ENCODE measurements at places on chromosomes 7 and 10.

- no peak for DNase-seq
Observed at GRCh38 chr10:3398825-3399646, 226.5 kb upstream of the PITRM1 start.

- DNase-seq, result no peak
Observed at GRCh38 chr10:121131014-121131413, 279.9 kb downstream of the WDR11 start.

GRCh38 chr7:82393840-82394220, 49.7 kb downstream of the CACNA2D1 start:
- DNase-seq, result no peak

- DNase-seq, result no peak
Observed at GRCh38 chr10:44416936-44417335, 32.0 kb upstream of the CXCL12 start.

- DNase-seq, result no peak
Observed at GRCh38 chr10:5887641-5888040, 2.1 kb downstream of the ANKRD16 start.

DNA sequence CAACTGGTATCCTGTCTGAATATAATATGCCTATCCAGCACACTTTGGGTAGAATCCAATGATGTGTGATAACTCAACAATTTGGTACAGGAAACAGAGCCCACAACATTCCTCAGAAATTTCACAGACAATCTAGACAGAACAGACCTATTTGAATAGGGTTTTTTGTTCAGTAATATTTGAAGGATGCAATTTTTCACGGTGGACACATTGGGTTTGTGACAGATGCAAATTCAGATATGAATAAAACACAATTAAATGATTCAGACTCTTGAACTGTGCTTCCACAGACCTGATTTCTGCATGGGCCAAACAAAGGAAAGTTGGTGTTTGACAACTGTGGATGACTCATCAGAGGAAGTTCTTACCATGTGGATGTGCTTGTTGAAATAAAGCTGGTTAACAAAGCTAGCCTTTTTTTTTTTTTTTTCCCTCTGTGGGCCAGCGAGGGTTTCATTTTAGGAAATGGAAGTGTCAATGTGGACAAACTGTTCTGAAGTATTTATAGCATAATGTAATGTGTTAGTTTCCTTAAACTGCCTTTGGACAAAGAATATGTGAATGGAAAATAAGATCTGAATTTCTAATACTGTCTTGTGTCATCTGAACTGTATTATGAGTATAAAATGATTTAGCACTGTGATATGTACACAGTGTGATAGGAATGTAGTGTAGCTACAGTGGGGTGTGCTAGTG, 43.2 kb upstream of the FAM133B start:
- DNase-seq, result peak; percentile 53

GRCh38 chr10:51620131-51620530, 79.3 kb downstream of the CSTF2T start:
- no peak for DNase-seq
